ENCODE measurements at places on chromosomes 6 and 20.

- no peak for DNase-seq
Observed at GRCh38 chr6:39818695-39819094, 26.5 kb downstream of the DAAM2 start.

DNA sequence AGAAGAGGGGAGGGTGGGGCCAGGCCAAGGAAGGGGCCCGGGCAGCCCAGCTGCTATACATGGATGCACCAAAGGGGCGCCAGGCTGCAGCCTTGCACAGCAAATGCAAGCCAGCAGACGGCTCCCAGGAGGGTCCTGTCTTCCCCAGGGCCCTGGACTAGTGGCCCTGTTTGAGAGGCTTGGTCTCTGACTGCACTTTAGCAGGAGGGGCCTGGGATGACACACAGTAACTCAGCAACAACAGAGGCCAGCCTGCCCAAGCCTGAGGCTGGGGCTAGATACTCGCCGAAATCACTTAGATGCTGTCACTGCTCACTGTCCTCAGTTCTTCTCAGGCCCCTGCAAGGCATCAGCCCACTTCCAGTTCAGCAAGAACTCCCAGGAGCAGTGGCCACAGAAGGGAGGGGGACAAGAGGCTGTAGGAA, 73.5 kb downstream of the TRAM2 start:
- DNase-seq, result peak; percentile 27

GRCh38 chr6:56484669-56485068, 158.0 kb downstream of the DST start:
- no peak for DNase-seq

GRCh38 chr6:157283330-157283898, 39.9 kb downstream of the TMEM242 start:
- DNase-seq, result no peak

DNA sequence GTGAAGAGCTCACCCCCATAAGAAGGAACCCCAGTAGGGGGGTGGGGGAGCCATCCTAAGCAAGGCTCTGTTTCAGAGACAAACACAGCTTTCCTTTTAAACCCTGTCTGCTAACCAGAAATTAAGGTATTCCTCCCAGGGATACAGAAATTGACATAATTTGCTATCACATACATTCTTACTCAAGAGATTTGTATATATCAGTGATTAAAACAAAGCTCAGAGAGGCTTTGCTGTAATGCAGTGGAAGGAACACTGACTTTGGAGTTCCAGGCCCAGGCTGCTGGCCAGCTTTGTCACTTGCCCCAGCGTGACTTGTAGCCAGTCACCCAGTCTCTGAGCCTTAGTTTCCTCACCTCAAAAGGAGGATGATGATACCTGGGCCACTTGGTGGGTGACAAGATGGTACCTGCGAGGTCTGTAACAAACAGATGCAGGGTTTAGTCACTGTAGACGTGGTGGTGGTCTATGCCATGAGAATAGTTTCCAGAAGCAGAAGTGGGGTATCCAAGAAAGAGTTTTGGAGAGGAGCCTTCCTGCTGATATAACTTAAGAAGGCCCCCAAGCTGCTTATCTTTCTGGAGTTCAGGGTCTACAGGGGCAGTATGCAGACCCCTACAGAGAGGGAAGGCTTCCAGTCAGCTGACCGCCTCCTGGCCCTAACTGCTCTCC, 3.2 kb upstream of the FOXF2 start:
- no peak for DNase-seq

DNA sequence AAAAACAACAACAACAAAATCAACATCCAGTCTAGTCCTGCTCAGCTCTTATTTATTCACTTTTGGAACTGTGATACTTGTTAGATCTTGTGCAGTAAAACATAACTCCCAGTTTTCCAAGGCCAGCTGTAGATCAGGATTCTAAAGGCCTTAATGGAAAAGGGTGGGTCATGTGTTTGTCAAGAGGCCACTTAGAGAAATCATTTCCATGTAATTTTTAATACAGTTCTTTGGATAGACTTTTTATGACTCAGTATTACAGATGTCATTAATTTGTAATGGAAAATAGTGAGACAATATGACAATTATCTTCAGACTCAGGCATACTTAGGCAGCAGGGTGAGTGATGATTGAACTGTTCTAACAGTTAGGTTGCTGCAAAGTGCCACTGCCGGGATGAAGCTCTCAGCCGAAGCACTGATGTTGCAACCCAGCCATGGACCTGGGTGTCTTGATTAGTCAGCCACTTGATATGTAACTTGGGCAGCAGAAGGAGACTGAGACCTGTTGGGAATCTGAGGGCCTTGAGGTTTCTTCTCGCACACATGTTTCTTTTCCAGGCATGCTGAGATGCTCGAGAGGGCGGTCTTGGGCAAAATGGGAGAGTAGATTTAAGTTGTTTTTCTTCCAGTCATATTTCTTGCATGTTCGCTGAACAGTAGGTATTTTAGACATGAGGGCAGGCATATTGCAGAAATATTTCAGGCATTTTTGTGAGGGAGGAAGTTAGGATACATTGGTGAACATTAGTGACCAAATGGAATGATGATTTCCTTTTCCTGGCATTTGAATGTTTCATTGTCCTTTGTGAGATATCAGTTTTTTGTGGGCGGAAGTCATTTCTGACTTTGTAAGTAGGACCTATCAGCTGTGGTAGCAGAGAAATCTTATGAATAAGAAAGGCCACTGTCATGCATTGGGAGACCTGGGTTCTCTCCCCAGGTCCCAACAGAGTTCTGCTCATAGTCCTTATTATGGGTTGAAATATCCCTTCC, 52.3 kb downstream of the SLX4IP start:
- DNase-seq, result no peak
